ENCODE measurements at places on chromosomes 7 and 10. TPM values are rescaled to one million over a fixed set of nuclear protein-coding genes. Genes with fewer than 3 reads are reported as not detected.

- DNase-seq: no peak
These were observed 16.5 kb downstream of the CNOT4 start for GRCh38 chr7:135493362-135493761.

ACHE gene
- total RNA-seq: 0.17 TPM

DNA sequence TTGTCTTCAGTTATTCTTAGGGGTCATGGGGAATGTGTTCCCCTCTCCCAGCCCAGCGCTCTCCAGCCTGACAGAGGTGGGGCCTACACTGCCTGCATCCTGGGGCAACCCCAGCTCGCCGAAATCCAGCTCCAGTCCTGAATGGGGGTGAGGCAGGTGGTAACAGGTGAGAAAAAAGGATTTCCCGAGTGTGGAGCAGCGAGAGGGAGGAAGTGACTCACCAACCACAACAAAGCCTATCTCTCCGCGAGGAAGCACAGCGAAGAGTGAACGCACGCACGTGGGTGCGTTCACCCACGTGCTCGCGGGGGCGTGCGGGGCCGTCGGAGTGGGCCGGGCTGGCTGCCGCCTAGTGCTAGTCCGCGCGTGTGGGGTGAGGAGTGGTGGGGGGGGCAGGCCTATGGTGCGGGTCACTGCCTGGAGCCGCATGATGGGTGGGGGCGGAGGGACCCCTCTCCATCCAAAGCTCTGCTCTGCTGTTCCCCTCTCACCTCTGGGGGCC lies 855 bp upstream of the PALD1 start:
- peak; percentile 76 for DNase-seq

DNA sequence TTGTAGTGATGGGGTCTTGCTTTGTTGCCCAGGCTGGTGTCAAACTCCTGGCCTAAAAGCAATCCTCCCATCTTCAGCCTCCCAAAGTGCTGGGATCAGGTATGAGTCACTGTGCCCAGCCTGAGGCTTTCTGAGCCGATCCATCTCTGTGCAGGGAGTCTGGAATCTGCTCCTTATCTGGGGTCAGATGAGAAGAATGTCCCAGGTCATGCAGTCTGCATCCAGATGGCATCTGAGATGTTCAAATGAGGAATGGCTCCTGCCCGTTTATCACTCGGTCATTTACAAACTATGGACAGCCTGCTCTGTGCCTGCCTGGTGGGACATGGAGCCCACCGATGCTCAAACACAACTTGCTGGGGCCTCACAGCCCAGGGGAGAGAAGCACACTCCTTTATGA lies 11.1 kb upstream of the SLC18A3 start:
- DNase-seq: no peak

DNA sequence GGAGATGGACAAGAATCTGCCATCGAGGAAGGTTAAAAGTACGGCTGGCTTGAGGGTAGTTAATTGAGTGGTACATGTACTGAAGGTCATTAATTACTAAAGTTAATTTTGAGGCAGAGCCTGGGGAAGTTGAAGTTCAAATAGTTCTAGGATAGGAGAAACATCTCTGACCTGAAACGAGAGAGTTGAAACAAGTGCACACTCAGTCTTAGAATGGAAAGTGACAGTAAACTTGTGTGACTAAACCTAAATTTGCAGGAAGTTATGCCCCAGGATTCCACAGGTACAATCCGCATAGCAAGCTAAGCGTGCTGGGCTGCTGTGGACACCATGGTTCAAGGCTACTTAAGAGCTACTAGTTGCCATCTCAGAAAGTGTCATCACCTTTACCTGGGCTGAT lies 209.9 kb downstream of the CHCHD3 start:
- DNase-seq: no peak

DNA sequence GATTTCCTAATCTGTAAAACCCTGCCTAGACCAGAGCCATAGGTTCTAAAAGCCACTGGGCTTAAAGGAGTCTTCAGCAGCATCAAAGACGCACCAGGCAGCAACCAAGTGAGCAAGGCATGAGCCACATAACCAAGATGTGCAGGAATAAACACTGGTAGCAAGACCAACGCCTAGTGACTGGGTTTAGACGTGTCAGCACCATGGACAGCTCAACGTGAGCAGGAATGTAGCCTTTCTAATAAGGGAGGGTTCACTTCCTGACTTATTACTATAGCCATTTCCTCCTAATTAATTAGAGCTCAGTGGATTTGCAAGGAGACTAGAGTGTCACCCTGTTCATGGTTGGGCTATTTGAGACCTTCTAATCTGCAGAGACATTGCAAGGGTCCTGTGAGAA lies 223.7 kb downstream of the LHFPL3 start:
- DNase-seq: peak; percentile 29

GRCh38 chr10:110073896-110074295 lies 66.1 kb downstream of the ADD3 start:
- no peak for DNase-seq

COL26A1 gene
- not detected for total RNA-seq
